Spleen (tissue), 13 donors: ENCODE measurements at places on chromosomes 2 and 18. TPM values are rescaled to one million over a fixed set of nuclear protein-coding genes. Genes with fewer than 3 reads are reported as not detected.

DNA sequence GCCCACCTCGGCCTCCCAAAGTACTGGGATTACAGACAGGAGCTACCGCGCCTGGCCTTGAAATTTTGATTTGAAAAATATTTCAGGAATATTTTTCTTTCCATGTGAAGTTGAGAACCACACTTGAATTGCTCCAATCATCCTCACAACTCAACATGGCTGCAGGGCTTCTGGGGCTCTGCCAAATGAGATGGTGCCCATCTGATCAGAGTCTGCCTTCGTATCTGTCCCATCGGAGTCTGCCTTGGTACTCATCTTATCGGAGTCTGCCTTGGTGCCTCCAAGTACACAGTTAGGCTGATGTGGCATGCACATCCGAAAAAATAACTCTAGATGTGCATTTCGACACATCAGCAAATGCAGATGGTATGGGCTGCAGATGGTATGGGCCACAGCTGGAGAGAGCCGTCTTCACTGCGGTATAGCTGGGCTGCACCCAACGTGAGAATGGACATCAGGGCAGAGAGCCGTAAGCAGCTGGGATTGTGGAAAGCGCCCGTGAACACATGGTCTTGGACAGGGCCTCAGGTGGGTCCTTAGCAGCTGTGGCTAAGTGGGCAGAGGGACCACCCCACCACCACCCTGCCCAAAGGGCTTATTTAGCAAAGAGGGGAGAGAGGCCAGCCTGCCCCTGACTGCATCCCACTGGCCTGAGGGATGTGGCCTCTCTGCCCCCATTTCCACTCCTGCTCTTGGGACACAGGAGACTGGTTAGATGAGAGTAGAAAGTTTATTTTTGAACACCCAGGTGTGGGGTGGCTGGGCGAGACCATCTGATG is 52.1 kb upstream of the RBM44 start:
- DNase-seq = no peak

The QPCT gene
- polyA plus RNA-seq = 4.2 TPM

The GCC2 gene
- polyA plus RNA-seq = 13.6 TPM

The UCN gene
- 3.4 TPM for polyA plus RNA-seq
